ENCODE measurements at places on chromosomes 11 and 22.

GRCh38 chr11:65108469-65109123 lies 3.1 kb upstream of the TM7SF2 start:
- no peak for DNase-seq

DNA sequence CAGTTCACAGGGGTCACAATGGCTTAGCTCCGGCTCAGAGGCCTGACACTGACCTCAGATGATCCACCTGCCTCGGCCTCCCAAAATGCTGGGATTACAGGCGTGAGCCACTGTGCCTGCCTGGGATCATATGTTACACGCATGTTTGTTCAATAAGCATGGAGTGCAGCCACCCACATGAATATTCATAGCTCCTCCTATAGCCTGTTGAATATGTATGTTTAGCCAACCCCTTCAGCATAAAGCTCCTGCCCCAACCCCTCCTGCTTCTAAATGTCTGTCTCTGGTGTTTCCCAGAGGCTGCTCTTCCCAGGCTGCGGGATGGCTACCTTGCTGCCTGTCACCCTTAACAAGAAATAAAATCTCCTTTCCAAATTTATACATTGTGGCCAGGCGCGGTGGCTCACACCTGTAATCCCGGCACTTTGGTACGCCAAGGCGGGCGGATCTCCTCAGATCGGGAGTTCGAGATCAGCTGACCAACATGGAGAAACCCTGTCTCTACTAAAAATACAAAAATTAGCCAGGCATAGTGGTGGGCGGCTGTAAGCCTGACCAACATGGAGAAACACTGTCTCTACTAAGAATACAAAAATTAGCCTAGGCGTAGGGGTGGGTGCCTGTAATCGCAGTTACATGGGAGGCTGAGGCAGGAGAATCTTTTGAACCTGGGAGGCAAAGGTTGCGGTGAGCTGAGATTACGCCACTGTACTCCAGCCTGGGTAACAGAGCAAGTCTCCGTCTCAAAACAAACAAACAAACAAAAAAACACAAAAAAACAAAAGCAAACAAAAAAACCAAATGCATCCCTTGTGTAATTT lies 1.1 kb upstream of the APOBEC3F start:
- DNase-seq = no peak

GRCh38 chr22:41380993-41381328 lies 781 bp upstream of the TEF start:
- DNase-seq = no peak

DNA sequence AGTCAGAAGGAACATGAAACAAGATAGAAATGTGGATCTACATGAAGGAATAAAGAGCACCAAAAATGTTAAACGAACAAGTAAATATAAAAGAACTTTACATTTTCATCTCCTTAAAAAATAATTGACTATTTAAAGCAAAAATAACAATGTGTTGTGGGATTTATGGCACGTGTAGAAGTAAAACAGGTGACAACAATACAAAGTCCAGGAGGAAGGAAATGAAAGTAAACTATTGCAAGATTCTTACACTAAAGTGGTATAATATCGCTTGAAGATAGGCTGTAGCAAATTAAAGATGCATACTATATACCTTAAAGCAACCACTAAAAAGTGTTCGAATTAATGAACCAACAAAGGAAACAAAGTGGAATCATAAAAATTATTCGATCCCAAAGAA lies 5.5 kb downstream of the VPS37C start:
- no peak for DNase-seq

- DNase-seq = no peak
These were observed 45.3 kb downstream of the CCDC34 start for GRCh38 chr11:27317751-27318150.

DNA sequence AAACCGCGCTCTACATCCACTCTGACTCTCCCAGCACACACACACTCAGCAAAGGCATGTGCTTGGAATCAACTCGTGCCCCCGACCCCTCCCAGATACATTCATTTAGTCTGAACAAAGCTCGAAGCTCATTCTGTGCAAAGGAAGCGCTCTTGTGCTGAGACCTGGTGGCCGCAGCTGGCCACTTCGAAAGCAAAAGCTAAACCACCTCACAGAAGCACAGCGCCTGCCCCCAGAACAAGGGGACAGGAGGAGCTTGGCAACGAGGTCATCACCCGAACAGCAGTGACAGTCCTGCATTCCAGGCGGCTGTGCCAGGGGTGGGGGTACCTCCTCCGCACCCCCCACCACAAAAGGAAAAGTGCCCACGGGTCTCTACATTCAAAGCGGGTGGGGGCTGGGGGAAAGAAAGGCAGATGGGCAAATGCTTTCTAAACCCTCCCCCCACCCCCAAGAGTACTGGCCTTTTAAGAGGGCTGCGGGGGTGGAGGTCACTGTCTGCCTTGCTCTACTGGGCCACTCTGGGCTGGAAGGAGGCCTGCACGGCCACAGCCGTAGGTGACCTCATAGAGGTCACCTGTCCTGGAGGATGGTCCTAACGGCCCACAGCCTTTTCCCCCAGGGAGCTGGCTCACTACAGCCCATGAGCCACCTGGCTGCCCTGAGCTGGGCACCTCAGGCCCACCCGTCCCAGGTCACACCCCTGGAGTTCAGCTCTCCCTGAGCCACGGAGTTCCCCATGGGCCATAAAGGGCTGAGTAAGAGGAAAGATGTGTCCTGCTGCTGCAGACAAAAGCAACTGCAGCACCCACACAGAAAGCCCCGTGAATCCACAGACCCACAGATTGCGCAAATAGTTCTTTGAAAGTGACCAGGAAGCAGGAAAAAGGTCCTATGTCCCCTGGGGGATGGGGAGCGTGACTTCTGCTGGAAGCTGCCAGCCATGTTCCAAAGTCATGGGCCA lies 21.3 kb downstream of the CBX7 start:
- DNase-seq = no peak

GRCh38 chr11:89484896-89485295 lies 6.3 kb downstream of the NOX4 start:
- no peak for DNase-seq

DNA sequence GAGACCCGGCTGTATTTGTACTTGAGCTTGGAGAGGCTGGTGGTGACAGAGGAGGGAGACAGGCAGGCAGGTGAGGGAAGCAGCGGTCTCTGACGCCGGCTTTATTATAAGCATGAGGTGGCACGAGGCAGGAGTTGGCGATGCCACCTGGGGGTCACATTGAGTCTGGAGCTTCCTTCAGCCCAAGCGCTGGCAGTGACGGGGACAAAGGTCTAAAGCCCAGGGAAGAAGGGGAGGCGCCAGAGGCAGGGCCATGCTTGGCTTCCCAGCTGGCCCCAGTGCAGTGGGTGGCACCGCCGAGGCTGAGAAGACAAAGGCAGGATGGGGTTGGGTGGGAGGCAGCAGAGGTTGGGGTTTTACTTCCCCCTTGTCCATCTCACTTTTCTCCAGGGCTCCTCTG lies 4.5 kb downstream of the FXYD2 start:
- no peak for DNase-seq

GRCh38 chr11:16603245-16603644 lies 135.2 kb upstream of the C11orf58 start:
- no peak for DNase-seq

DNA sequence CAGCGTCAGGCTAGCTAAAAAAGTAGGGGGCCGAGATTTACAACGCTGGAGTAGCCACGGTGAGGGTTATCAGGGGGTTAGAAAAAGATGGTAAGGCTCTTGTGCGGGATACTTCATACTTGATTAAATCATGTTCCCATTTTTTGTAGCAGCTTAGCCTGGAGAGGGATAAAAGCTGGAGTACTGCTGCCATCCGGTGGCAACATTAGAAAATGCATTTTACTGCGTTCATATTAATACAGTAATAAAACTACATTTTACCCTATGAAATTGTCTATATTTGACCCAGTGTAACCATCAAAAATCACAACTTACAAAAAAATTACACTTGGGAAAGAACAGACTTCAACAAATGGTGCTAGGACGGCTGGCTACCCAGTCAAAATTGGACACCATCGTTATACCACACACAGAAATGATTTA lies 17.3 kb downstream of the RPUSD4 start:
- no peak for DNase-seq

DNA sequence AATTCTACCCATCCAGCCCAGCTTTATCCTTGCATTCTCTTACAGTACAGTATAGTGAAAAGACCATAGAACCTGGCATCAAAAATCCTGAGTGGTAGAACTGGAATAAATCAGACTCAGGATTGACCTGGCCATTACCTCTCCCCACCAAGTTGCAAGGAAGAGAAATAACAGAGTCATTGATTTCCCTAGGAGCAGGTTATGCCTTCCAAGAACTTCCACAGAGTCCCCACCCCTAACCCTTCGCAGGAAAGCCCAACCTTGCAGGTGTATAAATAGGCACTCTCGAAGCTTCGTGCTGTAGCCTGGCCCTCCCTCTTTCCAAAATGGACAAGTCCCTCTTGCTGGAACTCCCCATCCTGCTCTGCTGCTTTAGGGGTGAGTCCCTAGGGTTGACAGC lies at the start of gene PATE1:
TSS of gene PATE1 (plus strand) at position 301 of the 400 bp plus-strand sequence. CDS start at position 327, 26 bp downstream.
- DNase-seq = no peak

GRCh38 chr22:40620464-40621046 lies 16.0 kb downstream of the MRTFA start:
- DNase-seq = no peak

- DNase-seq = no peak
These were observed 61.8 kb downstream of the SGSM3 start for GRCh38 chr22:40432157-40432556.

DNA sequence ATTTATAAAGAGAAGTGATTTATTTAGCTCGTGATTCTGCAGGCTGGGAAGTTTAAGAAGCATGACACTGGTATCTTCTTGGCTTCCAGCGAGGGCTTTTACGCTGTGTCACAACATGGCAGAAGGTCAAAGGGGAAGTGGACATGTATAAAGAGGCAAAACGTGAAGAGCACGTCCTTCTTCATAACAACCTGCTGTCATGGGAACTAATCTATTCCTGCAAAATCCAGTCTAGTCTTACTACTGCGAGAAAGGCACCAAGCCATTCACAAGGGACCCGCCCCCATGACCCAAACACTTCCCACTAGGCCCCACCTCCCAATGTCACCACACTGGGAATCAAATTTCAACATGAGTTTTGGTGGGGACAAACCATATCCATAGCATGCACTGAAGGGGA lies 58.3 kb downstream of the AMOTL1 start:
- no peak for DNase-seq

- DNase-seq = no peak
These were observed 59.4 kb upstream of the HMGXB4 start for GRCh38 chr22:35197886-35198285.

Measured in stimulated activated CD8-positive, alpha-beta memory T cell treated with anti-CD3 and anti-CD28 coated beads, Interleukin-15, amount 100 ng/mL, for 48 hours (primary cell).